SW 1271 (cell line): ENCODE measurements at places on chromosomes 7 and 10.

GRCh38 chr10:18005445-18005780 is 53.7 kb downstream of the SLC39A12 start:
- DNase-seq: no peak

DNA sequence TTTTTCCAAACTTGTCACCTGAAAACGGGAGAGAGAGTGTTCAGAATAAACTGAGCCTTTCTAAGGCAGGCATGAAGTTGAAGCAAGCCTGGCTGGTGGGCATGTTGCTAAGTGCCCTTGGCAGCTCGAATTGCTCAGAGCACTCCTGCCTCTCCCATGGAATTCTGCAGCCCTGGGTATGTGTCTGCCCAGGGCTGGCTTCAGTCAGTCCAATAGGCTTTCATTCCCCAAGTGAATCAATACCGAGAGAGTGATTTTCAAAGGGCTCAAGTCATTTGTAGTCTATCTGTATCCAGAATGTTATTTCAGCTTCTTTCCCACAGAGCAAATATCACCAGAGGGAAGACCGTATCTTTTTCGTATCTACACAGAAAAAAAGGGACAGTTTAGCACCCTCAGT is 415.5 kb upstream of the COBL start:
- DNase-seq: no peak

DNA sequence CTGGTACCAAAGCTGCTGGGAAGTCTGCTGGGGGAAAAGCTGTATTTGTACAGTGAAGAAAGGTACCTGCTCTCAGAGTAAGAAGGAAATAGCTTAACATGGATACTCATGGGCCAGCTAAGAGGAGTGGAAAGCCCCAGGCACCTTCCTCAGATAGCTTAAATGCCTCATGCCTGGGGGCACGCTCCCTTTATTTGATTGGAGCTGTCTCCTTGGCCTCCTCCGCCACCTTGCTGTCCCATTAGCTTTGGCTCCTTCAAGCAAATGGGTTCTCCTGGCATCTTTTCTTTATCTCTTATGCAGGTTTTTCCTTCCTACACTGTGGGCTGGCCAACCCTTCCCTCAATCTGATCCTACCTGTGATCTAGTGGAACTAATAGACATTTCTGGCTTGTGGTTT is 318.5 kb downstream of the SH2D4B start:
- no peak for DNase-seq

GRCh38 chr10:110103921-110104461 is 96.2 kb downstream of the ADD3 start:
- DNase-seq: no peak

GRCh38 chr7:116672596-116673456 is 830 bp downstream of the MET start:
- no peak for DNase-seq

- DNase-seq: no peak
Observed at GRCh38 chr7:125857606-125858005, 928.0 kb upstream of the POT1 start.

DNA sequence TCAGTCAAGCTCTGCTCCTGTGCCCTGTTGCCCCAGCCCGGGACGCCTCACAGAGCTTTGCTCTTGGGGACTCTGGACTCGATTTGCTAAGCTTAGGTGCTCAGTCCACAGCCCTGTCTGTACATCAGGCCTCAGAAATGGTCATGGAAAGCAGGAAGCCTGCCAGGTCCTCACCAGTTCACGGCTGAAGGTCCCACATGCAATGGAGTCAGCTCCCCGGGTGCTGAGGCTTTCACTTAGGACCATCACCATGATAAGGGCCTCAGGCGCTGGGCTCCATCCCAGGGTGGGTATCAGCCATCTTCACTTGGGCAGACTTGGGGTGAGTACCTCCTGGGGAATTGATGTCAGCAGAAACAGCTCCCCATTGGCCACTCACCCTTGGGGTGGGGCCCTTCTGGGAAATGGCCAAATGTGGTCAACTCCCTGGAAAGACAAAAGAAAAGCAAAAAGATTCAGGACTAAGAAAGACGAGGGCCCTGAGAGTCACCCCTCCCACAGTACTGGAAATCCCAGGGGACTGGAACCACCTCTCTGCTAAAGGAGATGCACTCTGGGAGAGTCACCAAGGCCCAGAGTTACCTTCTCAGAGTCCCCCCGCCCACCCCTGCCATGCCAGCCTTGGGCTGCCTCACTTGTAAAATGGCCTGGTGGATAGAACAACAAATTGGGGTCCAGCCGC is 37.6 kb downstream of the FAM53B start:
- no peak for DNase-seq

- no peak for DNase-seq
Observed at GRCh38 chr10:93226619-93227018, 152.9 kb downstream of the CYP26A1 start.

- DNase-seq: no peak
Observed at GRCh38 chr10:22570733-22571430, 143.5 kb downstream of the PIP4K2A start.

DNA sequence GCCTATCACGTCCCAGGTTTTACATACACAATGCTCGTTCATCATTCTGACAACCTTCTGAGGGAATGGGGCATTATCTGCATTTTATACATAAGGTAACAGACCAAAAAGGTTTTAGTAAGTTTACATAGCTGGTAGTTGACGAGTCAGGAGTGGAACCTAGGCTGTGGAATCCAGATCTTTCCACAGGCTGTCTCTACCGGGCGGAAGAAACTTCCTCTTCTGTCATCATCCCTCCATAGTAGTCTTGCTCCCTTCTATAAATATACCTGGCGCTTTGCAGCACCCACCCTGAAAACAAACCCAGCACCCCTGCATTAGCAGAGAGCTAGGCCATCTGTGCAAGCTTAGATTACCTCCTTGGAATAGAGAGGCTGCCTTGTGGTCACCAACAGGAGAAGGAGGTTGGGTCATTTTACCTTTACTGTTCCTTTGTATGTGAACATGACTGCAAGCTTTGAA is 1.3 kb downstream of the TSPAN13 start:
- DNase-seq: no peak

GRCh38 chr10:33325929-33326328 is 8.5 kb downstream of the NRP1 start:
- no peak for DNase-seq

GRCh38 chr10:118842843-118843624 is 88.3 kb upstream of the CACUL1 start:
- DNase-seq: no peak

GRCh38 chr10:49419005-49419404 is 23.1 kb upstream of the DRGX start:
- DNase-seq: no peak

GRCh38 chr7:29139191-29139590 is 7.1 kb downstream of the CPVL start:
- no peak for DNase-seq

GRCh38 chr10:34198953-34199352 is 616.1 kb downstream of the PARD3 start:
- no peak for DNase-seq

- no peak for DNase-seq
Observed at GRCh38 chr10:29113616-29113945, 175.3 kb upstream of the LYZL1 start.

- DNase-seq: no peak
Observed at GRCh38 chr10:82618007-82618406, 743.0 kb downstream of the NRG3 start.

GRCh38 chr10:98748298-98748697 is 301.6 kb upstream of the HPS1 start:
- DNase-seq: no peak

DNA sequence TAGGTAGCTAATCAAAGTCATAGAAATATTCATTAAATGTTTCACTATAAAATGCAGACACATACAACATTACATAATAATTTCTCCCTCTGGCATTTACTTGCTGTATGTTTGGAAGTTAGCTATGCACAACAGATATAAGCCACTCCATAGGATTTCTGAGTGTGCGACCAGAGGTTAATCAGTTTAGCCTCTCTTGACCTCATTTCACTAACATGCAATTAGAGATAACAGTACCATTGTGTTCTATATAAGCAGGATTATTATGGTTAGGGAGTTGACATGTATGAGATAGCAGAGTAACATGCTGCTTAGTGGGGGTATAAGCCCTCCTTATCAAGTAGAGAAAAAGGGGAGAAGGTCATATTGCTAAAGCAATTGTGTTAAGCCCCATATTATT is 26.4 kb downstream of the GLUD1 start:
- DNase-seq: no peak

GRCh38 chr7:84612981-84613681 is 418.5 kb upstream of the SEMA3A start:
- DNase-seq: no peak
